Mucosa of descending colon (tissue), 3 donors: ENCODE measurements at places on chromosomes 12 and 14. TPM values are rescaled to one million over a fixed set of nuclear protein-coding genes. Genes with fewer than 3 reads are reported as not detected.
A peak's percentile ranks its signal among the peaks of the same experiment; 100 is the strongest.

DNA sequence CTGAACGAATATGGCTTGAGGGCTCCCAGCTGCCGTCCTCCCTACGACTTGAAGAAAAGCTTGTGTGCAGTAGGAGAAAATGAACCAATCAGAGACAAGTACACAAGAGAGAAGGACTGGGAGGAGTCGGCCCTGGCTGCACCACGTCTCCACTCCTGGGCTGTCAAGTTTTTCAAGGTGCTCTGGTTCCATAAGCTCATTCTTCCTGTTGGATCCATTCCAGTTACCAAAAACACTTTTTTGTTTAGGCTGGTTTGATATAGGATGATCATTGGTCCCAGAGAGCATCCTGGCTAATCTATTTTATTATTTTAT lies 2.8 kb upstream of the A2ML1 start:
- no peak for DNase-seq

The PZP gene
- total RNA-seq: not detected

- DNase-seq: no peak
Measured at GRCh38 chr12:66409195-66409871, 107.0 kb downstream of the HELB start.

GRCh38 chr14:92437729-92438285 lies 75.8 kb upstream of the RIN3 start:
- no peak for DNase-seq

DNA sequence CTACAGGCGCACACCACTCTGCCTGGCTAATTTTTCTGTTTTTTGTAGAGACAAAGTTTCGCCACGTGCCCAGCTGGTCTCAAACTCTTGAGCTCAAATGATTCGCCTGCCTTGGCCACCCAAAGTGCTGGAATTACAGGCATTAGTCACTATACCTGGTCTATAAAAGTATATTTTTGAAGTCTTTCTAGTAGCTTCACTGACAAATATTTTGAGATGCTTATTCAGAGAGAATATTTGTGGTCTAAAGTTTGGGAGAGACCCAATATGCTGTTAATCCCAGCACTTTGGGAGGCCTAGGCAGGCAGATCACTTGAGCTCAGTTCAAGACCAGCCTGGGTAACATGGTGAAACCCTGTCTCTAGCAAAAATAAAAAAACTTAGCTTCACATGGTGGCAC lies 22.0 kb upstream of the PPP1R12A start:
- no peak for DNase-seq

DNA sequence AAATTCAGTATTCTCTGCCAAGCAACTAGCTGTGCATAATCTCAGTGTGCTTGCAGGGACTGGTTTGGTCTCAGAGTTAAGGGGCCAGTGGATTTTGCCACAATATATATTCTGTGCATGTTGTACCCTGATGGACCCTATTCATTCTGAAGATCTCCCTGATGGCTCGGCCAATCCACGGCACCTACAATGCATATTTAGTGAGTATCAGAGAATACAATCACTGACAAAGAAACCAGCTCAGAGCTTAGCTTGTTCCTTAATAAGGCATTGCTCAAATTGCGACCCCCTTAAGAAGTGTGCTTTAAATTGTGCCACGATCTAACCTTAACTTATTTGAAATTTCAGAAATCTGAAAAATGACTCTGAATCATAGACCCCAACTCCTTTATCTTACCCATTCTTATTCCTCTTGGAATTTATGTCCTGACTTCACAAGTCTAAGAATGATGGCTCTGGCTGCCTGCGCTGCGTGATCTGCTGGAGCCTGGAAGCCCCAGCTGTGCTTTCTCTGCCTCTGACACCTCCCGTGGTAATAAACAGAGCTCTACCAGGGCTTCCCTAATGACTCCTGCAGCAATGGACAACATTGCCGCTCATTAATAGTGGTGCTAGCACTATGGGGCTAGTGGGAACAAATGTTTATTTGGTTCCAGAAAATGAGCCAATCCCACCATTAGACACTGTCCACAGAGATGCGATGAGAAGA lies 9.0 kb upstream of the DCAF4 start:
- no peak for DNase-seq

DNA sequence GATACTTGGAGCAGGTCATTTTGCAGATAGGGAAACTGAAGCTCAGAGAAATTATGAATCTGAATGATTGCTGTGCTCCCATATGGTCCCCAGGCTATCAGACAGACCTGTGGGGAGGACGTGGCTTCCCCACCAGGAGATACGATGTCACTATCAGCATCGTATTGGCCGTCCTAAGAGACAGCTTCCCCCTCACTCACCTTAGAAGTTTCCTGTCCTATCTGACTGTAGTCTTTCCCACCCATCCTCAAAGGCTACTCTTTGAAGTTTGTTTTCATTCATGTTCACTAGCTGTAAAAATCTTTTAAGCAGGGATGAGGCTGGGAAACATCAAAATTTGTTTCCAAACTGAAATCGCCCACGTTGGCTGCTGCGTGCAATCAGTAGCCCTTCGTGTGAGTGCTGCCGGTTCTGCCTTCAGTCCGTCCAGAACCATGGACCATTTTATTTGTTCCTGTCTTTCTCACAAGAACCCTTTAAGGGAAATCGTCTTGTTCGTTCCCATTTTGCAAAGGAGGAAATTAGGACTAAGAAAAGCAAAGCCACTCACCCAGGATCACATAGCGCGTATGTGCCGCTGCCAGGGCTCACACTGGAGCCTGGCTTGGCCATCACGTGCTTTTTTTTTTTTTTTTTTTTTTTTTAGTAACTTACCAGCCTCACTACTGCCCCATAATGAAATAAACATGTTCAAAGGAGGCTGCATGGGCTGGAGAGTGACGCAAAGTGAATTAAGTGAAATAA lies 1.0 kb upstream of the KDM2B start:
- no peak for DNase-seq

The RPGRIP1 gene
- not detected for total RNA-seq

DNA sequence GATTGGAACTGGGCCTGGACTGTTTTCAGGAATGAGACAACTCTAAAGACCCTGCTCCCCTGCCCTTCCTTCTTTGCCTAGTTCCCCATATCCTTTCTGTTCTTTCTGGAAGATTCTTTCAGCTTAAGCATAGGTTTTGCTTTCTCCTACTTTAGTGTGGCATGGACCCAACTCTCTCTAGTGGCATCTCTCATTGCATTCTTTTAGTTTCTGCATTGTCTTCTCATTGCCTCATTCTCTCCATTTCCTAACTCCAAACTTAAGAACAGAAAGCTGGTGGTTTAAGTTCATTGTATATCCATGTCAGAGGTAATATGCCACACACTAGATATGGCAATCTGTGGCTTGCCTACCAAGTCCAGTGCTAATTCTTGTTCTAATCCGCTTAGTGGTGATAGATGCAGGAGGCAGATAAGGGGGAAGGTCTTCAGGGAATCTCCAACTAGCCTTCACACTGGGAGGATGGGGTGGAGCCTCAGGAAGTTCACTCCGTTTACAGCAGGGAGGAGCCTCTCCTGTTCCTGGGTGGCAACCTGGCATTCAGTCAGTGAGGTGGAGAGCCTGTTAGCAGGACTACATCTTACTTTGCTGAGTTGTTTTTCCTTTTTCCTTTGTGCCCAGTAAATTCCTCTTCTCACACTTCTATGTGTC lies 165.1 kb upstream of the LMNTD1 start:
- peak; percentile 28 for DNase-seq

GRCh38 chr14:34257505-34257904 lies 204.5 kb downstream of the SPTSSA start:
- no peak for DNase-seq

The VPS37B gene
- total RNA-seq: 108 TPM

The NR1H4 gene
- 13.8 TPM for total RNA-seq

The KCNH3 gene
- total RNA-seq: not detected

The NPFF gene
- total RNA-seq: not detected
